Natural killer cell (primary cell): ENCODE measurements at places on chromosomes 5 and 9.

- no peak for DNase-seq
- H3K4me3 ChIP-seq = no peak overlapping the region
- H3K4me1 ChIP-seq = no peaks in the 10 kb centered on the region
These were observed 32.4 kb upstream of the GAS1 start for GRCh38 chr9:86979657-86980056.

GRCh38 chr5:51691538-51692079 is 308.4 kb downstream of the ISL1 start:
- no peak overlapping the region for H3K4me3 ChIP-seq
- no peak for DNase-seq
- H3K36me3 ChIP-seq = no peaks in the 10 kb centered on the region
- H3K4me1 ChIP-seq = no peaks in the 10 kb centered on the region
- H3K27ac ChIP-seq = no peak overlapping the region

DNA sequence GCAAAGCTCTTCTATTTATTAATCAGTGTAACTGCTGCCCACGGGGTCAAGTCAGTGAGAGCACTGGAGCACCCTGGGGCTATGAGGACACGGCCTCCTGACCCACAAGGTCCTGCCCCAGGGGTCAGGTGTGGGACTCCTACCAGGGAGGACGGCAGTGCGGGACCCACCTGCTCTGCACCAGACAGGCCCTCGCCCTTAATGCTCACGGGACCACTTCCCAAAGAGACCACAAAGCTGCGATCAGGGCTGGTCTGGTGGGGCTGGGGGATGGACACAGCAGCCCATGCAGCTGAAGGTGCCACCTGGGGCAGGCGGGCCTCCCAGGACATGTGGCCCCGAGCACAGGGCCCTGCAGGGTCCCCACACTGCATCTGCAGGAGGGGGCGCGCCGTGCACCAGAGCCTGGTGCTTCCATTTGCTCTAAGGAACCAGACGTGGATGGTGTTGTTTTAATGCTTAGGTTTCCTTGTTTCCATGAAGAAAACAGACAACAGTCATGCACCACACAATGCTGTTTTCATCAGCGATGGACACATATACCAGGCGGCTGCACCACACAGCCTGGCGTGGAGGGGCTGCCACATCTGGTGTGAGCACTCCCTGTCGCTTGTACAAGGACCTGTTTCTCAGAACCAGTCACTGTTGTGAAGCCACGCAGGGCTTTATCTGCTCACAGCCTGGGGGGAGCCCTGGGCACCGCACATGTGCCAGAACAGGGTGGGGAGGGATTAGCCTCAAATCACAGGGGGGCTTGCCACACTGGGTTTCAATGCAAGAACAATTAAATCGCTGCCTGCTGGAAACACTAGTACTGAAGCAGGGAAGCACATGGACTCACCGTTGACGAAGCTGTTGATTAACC is 22.6 kb downstream of the CLPTM1L start:
- H3K36me3 ChIP-seq = peaks cover 70% of the 10 kb centered on the region
- H3K27me3 ChIP-seq = no peaks in the 10 kb centered on the region
- peaks cover under 1% of the 10 kb centered on the region for H3K4me1 ChIP-seq
- no peak overlapping the region for H3K4me3 ChIP-seq
- H3K27ac ChIP-seq = no peak overlapping the region

DNA sequence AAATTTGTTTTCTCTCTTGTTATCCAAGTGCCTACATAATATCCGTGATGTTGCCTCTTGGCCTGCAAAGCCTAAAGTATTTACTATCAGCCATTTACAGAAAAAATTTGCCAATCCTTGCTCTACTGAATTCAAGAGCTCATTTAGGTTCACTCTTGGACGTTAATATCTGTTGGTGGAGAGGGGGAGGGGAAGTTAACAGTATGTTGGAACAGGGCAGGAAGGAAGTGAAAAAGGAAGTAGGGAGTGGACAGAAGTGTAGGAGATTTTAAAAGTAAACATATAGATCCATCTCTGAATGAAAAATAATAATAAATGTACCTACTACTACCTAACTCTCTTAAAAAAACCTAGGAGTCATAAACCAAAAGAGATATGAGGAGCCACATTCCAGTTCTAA is 32.8 kb downstream of the ZNF608 start:
- DNase-seq = no peak
- no peak overlapping the region for H3K4me3 ChIP-seq
- no peaks in the 10 kb centered on the region for H3K4me1 ChIP-seq

DNA sequence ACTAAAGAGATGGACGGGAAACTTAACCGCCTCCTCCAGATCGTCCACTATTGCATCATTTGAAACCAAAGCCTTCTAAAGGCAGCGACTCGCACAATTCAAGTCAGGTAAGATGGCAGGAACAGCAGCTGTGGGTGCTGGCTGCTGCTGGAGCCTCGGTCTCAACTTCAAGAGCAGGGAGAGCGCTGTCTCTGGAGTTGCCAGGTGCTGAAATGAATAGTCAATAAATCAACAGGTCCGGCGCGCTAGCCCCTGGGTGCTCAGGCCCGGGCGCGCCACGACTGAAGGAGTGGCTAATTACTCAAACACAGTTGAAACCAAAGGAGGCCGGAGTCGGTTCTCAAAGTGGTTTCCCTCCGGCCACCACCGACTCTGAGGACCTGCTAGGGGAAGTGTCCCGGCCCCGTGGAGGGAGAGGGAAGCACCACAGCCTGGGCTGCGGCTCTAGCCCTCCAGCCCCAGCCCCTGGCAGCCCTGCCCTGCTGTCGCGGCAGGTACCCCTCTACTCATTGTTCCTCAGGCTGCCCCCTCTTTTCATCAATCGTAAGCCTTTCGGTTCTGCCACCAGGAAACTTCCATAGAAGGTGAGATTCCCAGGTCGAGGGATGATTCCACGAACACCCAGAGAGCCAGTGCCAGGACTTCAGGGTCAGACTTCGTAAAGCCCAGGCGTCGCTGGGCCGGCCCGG is 804 bp downstream of the TTC39B start:
- H3K4me1 ChIP-seq = peaks cover 16% of the 10 kb centered on the region
- H3K4me3 ChIP-seq = peak overlapping the region; percentile 98
- no peaks in the 10 kb centered on the region for H3K36me3 ChIP-seq
- DNase-seq = peak; percentile 40
- no peaks in the 10 kb centered on the region for H3K27me3 ChIP-seq
- peak overlapping the region; percentile 79 for H3K27ac ChIP-seq

- H3K36me3 ChIP-seq = peaks cover 22% of the 10 kb centered on the region
- H3K4me3 ChIP-seq = no peak overlapping the region
- DNase-seq = peak; percentile 38
- H3K27me3 ChIP-seq = no peaks in the 10 kb centered on the region
These were observed 216.8 kb upstream of the OTULINL start for GRCh38 chr5:14364576-14365472.

DNA sequence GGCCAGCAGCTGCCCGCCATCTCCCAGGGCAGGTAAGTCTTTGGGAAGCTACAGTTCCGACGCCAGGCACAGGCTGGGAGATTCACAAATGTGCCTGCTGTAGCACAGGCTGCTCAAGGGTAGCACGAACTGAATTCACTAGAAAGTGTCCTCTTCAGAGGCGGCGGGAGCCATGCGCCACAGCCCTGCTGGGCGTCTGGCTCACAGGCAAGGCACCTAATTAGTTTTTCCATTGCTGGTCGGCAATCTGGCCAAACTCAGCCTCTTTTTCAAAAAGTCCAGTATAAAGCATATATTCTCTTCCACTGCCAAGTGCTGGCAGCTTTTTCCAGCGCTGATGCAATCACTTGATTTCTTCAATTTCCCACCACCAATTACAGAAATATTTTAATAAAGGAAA is 128.9 kb upstream of the RAPGEF1 start:
- H3K27ac ChIP-seq = no peak overlapping the region
- DNase-seq = no peak
- no peaks in the 10 kb centered on the region for H3K4me1 ChIP-seq
- no peaks in the 10 kb centered on the region for H3K36me3 ChIP-seq

GRCh38 chr5:159345336-159345735 is 15.0 kb upstream of the IL12B start:
- H3K36me3 ChIP-seq = no peaks in the 10 kb centered on the region
- H3K27ac ChIP-seq = no peak overlapping the region
- H3K4me3 ChIP-seq = no peak overlapping the region
- H3K4me1 ChIP-seq = peaks cover 22% of the 10 kb centered on the region
- H3K27me3 ChIP-seq = no peaks in the 10 kb centered on the region

- H3K27ac ChIP-seq = no peak overlapping the region
- no peak for DNase-seq
- H3K4me3 ChIP-seq = no peak overlapping the region
These were observed 38.7 kb downstream of the TTC39B start for GRCh38 chr9:15268317-15268716.

GRCh38 chr5:125559296-125559695 is 812.9 kb upstream of the ZNF608 start:
- no peaks in the 10 kb centered on the region for H3K27me3 ChIP-seq
- no peaks in the 10 kb centered on the region for H3K4me1 ChIP-seq
- H3K4me3 ChIP-seq = no peak overlapping the region

DNA sequence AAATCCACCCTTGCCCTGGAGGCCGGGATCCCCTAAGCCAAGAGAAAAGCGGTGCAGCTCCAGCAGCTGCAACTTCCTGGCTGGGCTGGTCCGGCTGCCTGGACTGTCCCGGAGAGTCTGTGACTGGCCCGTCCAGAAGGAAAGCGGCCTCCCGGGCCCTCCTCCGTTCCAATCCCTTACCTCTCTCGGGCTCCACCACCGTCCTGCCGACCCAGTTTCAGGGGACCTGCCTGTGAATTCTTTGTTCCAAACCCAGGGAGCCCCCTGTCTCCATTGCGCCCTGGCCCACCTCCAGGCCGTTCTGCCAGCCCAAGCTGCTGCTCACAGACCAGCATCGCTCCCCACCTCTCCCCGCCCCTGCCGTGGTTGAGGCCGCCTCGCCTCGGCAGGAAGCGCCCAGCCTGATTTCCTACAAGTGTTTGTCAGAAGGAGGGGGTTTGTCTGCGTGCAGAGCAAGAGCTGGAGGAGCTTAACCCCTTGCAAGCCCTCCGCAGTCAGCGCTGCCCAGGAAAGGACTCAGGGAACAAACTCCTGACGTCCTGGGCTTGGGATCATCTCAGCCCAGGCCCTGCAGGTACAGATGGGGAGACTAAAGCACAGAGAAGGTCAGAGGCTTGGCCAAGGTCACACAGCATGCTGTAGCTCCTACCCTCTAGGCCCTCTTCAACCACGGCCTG is at the start of gene AKNA:
Gene AKNA, minus strand, starts transcription at position 303 of the 677 bp plus-strand sequence. CDS start 6,649 bp downstream, outside the sequence.
- no peaks in the 10 kb centered on the region for H3K27me3 ChIP-seq
- peaks cover 64% of the 10 kb centered on the region for H3K4me1 ChIP-seq
- H3K27ac ChIP-seq = peak within 1 kb of the TSS; percentile 100

GRCh38 chr5:149694007-149694406 is 36.1 kb upstream of the PPARGC1B start:
- no peak for DNase-seq
- no peaks in the 10 kb centered on the region for H3K36me3 ChIP-seq

DNA sequence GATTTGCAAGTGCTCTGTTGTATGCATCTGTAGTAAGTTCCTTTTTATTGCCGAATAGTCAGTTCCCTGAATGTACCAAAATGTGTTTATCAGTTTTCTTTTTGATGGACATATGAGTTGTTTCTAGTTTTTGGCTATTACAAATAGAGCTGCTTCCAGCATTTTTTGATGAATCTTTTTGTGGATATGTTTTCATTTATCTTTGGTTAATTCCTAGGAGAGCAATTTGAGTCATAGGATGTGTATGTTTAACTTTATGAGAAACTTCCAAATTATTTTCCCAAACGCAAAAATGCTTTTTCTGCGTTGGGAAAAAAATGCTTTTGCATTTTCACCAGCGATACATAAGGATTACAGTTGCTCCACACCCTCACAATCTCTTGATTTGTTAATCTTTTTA is 287.7 kb downstream of the FER start:
- H3K36me3 ChIP-seq = no peaks in the 10 kb centered on the region
- no peaks in the 10 kb centered on the region for H3K4me1 ChIP-seq
- no peaks in the 10 kb centered on the region for H3K27me3 ChIP-seq

- no peak overlapping the region for H3K4me3 ChIP-seq
- DNase-seq = no peak
- no peaks in the 10 kb centered on the region for H3K4me1 ChIP-seq
These were observed 106.5 kb upstream of the PRRC1 start for GRCh38 chr5:127410959-127411358.

DNA sequence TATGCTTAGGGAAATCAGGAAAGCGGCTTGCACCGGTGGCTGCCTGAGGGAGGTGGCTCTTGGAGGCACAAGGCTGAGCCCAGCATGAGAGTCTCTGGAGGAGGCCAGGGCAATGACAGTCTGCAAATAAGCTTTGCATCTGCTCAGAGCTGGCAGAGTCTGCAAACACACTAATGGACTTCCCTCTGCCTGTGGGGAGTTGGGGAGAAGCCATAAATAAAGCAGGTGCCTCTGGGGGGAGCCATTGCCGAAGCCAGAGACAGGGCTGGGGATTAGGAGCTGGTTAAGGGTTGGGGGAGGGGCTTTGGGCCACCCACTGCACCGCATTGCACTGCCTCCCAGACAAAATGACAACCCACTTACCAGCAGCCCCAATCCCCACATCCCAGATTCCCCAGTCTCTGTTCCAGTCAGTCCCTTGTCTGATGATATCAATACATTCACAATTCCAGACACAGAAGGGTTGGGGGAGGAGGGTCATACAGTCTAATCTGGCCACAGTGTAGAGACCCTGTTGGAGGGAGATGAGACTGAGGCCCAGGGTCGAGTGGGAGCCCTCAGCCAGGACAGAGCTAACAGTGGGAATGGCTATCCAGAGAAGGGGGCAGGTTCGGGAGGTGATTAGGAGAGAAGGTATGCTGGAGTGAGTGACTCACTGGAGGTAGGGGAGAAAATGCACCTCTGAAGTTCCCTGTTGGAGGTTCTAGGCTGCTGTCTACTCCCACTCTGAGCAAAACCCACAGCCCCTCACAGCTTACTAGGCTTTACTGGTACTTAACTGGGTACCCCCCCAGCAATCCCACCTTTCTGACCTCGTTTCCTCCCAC is 53.7 kb downstream of the PAX5 start:
- H3K4me1 ChIP-seq = peaks cover under 1% of the 10 kb centered on the region
- H3K4me3 ChIP-seq = no peak overlapping the region
- H3K27ac ChIP-seq = no peak overlapping the region
- DNase-seq = no peak

GRCh38 chr5:126469536-126470316 is 46.5 kb downstream of the GRAMD2B start:
- no peak for DNase-seq
- no peak overlapping the region for H3K4me3 ChIP-seq
- H3K4me1 ChIP-seq = no peaks in the 10 kb centered on the region

DNA sequence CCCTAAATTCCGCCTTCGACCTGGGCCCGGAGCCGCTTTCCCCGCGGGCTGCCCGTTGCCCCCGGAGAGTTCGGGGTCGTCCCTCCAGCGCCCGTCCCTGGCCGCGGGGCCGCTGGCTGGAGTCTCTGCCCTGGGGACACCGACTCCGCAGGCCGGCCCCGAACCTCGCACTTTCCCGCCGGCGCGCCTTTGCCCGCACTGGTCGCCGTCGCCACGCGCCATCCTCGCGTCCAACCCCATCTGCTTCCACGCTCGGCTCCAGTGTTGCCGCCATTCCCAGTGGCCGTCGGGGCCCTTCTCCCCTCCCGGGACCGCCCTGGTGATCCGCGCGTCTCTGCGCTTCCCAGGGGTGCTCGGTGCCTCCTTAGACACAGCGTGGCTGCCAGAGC is 11.0 kb downstream of the LHX3 start:
- no peaks in the 10 kb centered on the region for H3K36me3 ChIP-seq
- DNase-seq = no peak
- H3K27ac ChIP-seq = no peak overlapping the region
- no peaks in the 10 kb centered on the region for H3K4me1 ChIP-seq
- no peak overlapping the region for H3K4me3 ChIP-seq
